Stimulated activated CD8-positive, alpha-beta memory T cell treated with anti-CD3 and anti-CD28 coated beads, Interleukin-7, amount 100 ng/mL, for 48 hours (primary cell): ENCODE measurements at places on chromosomes 16 and 17.

DNA sequence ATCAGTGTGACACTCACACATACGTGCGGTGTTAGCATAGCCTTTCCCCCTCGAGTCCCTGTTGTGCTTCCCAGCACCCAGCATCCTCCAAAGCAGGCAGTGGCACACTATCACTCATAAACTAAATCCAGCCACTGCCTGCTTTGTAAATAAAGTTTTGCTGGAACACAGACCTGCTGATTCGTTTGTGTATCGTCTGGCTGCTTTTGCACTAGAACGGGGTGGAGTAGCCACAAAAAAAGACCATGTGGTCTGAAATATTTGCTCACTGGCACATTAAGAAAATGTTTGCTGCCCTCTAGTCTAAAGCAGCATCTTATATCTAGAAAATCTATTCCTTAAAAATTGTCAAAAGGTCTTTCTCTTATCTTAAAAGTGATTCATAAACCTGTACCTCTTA is 341.2 kb upstream of the ZFHX3 start:
- DNase-seq: no peak

- no peak for DNase-seq
Measured at GRCh38 chr17:28725166-28725659, 820 bp downstream of the TLCD1 start.

DNA sequence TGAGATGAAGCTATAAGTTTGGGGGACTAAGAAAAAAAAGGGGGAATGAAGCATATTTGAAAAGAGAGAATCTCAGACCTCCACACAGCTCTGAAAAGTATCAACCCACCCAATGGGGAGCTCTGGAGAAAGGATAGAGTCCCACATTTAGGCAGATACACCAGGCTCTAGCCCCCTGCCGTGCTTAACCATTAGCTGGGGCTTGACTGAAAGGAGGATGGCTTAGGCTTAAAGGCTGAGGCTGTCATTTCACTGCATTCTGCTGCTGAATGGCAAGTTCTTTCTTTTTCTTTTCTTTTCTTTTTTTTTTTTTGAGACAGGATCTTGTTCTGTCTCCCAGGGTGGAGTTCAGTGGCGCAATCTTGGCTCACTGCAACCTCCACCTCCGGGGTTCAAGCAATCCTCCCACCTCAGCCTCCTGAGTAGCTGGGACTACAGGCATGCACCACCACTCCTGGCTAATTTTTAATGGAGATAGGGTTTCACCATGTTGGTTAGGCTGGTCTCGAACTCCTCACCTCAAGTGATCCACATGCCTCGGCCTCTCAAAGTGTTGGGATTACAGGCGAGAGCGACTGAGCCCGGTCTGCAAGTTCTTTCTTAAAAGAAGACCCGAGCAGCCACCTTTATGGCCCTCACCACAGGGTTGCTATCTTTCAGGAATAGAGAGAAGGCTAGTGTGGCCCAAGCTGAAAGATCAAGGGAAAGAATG is 9.0 kb upstream of the MMP2 start:
- no peak for DNase-seq

DNA sequence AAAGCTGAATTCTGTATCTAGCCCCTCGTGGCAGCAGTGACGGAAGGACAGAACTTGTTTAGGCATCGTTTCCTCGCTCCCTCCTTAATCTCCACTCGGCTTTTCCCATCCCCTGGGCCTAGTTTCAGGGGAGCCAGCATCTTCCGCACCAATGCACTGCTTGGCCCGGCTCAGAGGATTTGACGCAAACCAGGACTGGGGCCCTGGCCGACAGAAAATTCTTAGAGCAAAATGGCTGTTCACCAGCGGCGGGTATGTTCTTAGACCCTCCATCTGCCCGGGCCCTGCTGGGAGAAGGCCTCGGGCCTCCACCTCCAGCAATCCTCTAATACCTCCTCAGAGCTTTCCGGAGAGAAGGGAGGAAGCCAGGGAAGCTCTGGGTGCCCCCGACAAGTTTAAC is 54.6 kb downstream of the TBC1D16 start:
- no peak for DNase-seq

DNA sequence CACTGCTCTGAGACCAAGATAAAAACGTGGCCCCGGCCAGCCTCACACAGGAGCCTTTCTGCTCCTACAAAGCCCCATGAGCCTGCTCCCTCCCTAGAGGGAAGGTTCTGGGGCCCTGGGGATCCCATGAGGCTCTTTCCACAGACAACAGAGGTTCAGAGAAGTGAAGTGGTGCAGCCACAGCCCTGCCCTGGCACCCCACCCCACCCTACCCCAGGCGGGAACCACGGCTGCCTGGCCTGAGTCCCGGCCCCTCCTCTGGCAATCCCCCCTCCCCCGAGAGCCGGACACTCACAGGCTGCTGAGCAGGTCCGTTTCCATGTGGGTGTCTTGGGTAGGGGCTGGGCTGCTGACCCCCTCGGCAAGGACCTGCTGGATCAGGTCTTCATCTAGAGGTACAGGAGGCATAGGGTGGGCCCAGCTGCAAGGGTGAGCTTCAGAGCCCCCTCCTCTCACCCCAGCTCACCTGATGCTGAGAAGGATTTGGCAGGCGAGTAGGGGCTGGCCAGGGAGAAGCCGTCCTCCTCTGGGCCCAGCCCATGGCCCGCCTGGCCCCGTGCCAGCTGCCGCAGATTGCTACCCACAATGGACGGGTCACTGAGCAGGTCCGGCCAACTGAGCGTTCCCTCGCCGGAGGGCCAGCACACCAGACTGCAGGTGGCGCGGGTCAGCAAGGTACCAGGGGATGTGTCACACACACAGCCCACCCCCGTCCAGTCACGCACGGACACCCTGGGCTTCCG is 38.7 kb downstream of the PKD1 start:
- no peak for DNase-seq

DNA sequence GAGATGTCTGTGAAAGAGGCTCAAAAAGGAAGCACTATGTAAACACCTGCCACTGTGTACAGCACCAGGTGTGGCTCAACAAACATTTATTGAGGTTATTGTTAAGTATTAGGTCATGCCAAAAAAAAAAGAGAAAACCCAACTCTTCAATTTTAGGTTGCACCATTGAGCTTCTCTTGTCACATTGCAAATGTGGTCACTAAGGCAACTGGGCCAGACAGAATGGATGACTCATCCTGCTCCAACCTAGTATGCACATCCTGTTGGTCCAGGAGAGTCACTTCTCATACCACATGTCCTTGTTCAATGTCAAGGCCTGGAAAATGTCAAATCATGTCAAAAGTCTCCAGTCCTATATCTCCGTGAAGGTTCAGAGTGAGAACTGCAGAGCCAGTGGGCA is 25.0 kb downstream of the HOXB1 start:
- no peak for DNase-seq

- DNase-seq: peak; percentile 59
Measured at GRCh38 chr16:25155553-25156460, 44.3 kb downstream of the LCMT1 start.

- DNase-seq: no peak
Measured at GRCh38 chr16:85274924-85275323, 162.7 kb upstream of the CIBAR2 start.

DNA sequence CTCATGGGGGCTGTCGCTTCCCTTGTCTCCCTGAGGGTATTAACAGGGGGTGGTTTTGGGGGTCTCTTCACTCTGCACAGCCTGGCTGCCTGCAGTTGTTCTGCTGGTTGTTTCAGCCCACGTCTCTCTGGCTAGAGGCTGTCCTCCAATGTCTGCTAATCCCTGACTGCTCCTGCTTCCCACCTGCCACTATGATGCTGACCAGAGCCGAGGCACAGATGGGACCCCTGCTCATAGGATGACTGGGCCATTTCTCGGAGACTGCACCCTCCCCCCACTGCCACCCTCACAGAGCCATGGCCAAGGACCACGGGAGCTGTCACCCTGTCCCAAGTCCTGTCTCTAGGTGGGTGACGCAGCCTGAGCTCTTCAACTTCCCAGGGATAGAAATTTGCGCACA is 1.6 kb upstream of the ACSF3 start:
- DNase-seq: no peak

GRCh38 chr16:56610017-56610608 is 1.7 kb downstream of the MT2A start:
- DNase-seq: peak; percentile 56

- DNase-seq: no peak
Measured at GRCh38 chr16:30041841-30042240, 10.8 kb upstream of the TLCD3B start.

- DNase-seq: no peak
Measured at GRCh38 chr17:48646183-48647102, 20.3 kb upstream of the HOXB9 start.

DNA sequence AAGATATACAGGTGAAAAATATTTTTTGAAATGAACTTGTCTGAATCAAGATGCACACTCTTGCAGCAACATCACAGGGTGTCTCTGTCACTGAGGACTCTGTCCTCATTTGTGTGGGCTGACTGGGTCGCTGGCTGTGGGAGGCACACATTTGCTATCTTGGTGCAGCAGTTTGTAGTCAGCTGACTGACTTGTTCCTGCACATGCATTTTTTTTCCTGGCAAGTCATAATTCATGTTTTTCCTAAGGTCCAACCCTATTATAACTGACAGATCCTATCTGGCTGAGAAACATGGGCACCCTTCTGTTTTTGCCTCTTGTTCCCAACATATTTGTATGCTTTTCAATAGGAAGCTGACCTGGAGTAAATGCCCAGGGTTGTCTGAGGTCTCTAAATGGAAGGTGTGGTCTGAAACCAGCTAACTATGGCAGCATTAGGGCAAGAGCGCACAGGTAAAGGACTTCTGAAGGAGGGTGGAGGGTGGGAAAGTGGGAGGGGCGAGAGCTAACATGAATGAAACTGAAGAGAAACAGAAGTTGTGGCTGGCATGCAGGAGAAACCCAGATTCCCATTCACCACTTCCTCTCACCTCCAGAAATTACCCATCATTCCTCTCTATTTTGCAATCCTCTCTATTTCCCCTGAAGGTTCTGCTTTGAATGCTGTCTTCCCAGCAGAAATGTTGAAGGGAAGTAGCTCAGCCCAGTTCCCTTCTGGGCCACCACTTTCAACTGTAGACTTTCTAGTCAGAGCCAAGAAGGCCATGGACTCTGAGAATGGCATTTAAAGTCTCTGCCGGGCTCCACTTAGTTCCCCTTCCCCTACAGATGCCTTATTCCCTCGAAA is 166.1 kb downstream of the PRKCA start:
- DNase-seq: no peak

- no peak for DNase-seq
Measured at GRCh38 chr17:1272701-1273100, 2.5 kb downstream of the BHLHA9 start.

DNA sequence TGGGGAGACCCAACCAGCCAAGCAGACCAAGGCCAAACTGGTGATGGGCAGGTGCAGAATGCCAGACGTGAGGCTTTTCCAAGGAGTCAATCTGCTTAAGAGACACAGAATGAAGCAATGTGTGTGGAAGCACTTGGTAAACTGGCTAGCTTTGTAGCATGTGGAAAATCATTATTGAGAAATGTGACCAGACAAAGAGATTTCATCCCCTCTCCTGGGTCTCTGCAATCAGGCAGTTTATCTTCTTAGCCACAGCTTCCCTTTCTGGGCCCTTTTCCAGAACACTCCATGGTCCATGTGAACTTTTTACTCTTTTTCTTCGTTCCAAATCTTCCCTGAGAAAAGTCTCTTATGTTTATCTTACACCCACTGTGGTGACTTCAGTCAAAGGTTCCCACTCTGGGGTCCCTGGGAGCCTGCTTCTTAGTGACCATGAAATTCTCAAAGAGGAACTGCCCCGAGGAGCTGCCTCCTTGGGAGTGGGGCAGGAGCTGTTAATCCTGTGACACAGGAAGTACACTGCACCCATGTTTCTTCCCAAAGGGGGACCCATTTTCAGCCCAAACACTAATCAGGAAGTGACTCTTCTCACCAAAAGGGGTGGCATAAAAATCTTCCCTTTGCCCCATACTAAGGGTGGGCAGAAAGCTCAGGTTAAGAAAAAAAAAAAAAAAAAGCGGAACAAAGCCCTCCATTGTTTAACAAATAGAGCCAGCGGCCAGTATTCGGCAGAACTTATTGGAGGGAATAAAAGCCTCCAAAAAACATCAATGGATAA is 346.2 kb upstream of the ASIC2 start:
- DNase-seq: no peak

DNA sequence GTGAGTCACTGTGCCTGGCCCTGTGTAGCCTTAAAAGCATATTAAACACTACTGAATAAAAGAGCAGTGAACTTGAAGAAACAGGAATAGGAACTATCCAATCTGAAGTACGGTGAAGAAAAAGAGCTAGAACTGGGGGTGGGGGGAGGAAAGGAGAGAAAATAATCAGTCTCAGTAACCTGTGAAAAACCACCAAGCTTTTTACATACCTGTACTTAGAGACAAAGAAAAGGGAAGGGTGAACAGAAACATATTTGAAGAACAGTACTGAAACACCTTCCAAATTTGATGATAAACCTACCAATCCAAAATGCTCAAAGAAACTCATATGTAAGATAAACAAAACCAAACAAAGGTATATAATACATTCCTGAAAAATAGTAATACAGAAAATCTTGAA is 77.5 kb downstream of the USP32 start:
- DNase-seq: no peak

DNA sequence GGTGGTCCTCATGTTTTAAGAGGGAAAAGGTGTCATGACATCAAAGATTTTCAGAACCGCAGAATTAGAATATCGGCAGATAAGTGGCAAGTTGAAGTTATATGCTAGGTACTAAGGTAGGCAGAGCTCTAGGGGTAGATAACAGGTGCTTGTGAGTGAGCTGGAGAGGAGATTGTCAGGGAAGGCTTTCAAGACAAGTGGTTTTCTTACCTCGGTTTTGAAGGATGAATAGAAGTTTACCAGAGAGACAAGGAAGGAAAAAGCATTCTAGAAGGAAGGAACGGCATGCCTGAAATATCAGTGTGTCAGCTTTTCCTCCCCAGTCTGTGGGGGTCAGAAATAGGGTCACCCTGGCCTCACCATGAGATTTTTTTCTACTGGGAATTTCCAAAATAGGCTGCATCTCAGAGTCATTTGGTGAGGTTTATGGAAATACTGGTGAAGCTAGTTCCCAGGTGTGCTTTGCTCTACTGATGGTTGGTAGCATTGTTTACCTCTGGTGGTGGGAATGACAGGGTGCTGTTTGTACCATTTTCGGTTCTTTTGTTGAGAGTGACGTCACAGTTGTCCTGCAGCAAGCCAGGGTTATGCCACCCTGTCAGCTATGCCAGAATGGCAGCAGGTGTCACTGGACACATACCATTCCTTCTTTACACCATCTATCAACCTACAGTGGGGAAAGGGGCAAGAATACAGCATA is 112.5 kb downstream of the MSI2 start:
- DNase-seq: no peak

DNA sequence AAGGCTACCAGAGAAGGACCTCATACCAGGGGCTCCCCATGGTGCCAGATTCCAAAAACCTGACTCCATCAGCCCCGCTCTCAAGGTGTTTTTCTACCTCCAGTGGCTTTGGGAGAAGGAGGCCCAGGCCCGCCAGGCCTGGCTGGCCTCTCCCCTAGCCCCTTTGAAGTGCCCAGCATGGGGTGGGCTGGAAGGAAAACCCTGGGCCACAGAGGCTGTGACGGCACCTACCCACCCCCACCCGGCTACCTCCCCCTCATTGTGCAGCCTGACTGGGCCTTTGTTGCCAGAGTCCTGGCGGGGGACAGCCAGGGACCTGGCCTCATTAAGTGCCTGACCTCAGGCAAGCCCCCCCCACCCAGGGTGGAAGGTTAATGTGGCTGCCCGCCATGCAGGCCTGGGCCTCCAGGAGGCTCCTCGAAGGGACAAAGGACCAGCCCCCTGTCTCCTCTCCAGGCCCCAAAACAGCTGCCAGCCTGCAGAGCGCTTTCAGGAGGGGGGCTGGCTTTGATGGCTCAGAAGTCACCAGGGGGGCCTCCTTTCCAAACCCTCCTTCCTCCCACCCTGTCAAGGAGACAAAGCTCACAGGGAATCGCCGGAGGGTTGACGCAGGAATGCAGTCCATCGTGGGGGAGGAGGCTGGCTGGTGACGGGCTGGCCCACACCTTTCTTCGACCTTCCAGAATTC is 159.4 kb downstream of the ZNF423 start:
- DNase-seq: no peak

- DNase-seq: no peak
Measured at GRCh38 chr17:19513897-19514488, 19.7 kb upstream of the SLC47A1 start.
